ENCODE measurements at places on chromosomes 3 and 15. TPM values are rescaled to one million over a fixed set of nuclear protein-coding genes. Genes with fewer than 3 reads are reported as not detected.

Gene IFT80
- total RNA-seq = 104 TPM

Gene UCN2
- total RNA-seq = 0.33 TPM

Gene KCNH8
- 8.2 TPM for total RNA-seq

Gene MYO9A
- 120 TPM for total RNA-seq

Gene KIAA1143
- 36.4 TPM for total RNA-seq

Gene CCDC50
- total RNA-seq = 97.6 TPM
